ENCODE measurements at places on chromosomes 11 and 22. TPM values are rescaled to one million over a fixed set of nuclear protein-coding genes. Genes with fewer than 3 reads are reported as not detected.

The MRGPRE gene
- 0.20 TPM for total RNA-seq

The TRIM49 gene
- not detected for total RNA-seq

The ADM2 gene
- total RNA-seq: 3.5 TPM

The P2RY2 gene
- total RNA-seq: 0.92 TPM

The BIRC2 gene
- total RNA-seq: 55.8 TPM

The NXPE1 gene
- total RNA-seq: not detected

The NTM gene
- total RNA-seq: 64.2 TPM

The SDHAF2 gene
- 28.7 TPM for total RNA-seq

The CCDC73 gene
- total RNA-seq: not detected

The IGLL5 gene
- total RNA-seq: not detected

The SCGB1C1 gene
- not detected for total RNA-seq

The SLC25A18 gene
- not detected for total RNA-seq

The MFNG gene
- 0.30 TPM for total RNA-seq

The MS4A10 gene
- total RNA-seq: not detected

The PGA4 gene
- not detected for total RNA-seq

The MPZL3 gene
- 0.59 TPM for total RNA-seq

The SH3BP1 gene
- 10.6 TPM for total RNA-seq

The ZNF280A gene
- not detected for total RNA-seq

The PANX3 gene
- total RNA-seq: not detected

Data from smooth muscle cell of the pulmonary artery (primary cell).